ENCODE measurements at places on chromosomes 16 and 17. TPM values are rescaled to one million over a fixed set of nuclear protein-coding genes. Genes with fewer than 3 reads are reported as not detected.

DNA sequence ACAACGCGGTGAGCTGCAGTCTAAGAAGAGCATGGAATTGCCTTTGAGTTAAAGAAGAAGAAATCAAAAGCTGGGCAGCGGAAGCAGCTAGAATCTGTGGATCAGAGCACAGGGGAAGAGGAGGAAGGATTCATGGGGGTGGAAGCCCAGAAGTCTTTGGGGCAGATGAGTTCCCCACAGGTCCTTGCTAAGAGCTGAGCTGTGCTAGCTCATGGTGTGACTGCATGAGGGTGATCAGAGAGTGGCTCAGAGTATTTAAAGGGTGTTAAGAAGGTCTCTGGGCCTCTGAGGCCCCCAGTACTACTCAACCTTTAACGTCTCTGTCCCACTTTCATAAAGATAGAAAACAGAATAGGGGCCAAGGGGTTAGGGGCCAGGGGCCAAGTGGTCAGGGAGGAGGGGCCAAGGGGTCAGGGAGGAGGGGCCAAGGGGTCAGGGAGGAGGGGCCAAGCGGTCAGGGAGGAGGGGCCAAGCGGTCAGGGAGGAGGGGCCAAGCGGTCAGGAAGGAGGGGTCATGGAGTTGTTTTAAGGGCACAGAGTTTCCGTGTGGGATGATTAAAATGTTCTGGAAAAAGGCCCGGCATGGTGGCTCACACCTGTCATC, 12.0 kb upstream of the TRPV3 start:
- no peak for DNase-seq
- H3K4me3 ChIP-seq: no peak overlapping the region
- no peaks in the 10 kb centered on the region for H3K27me3 ChIP-seq

The TLCD3A gene
- total RNA-seq: 2.8 TPM

The CMTM2 gene
- total RNA-seq: not detected

The PDILT gene
- not detected for total RNA-seq

DNA sequence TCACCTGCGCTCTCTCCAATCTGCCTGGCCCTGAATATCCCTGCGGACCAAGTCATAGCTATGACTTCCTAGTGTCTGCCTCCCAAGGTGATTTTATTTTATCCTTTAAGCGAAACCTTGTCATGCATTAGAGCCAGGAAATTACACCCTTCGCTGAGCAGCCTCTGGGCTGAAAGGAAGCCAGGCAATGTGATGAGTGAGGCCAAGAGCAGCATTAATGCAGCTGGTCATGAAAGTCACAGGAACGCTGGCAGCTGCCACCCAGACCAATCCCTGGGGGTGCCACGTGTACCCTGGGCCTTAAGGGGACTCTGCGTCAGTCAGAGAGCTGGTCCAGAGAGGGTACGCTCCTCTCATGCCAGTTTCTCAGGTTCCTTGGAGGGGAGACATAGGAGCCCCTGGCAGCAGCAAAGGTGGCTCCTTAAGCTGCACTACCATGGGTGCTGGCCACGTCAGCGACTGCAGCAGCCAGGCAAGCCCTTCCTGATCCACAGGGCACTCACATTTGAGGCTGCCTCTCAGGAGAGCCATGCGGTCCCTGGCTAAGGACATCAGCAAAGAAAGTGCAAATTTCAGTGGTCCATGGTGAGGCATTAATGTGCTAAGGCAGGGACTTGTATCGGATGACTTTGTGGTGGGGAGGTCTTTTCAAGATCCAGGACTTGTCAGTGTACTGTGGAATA, 42.7 kb upstream of the WSCD1 start:
- DNase-seq: no peak
- no peak overlapping the region for H3K4me3 ChIP-seq
- H3K4me1 ChIP-seq: no peaks in the 10 kb centered on the region
